ENCODE measurements at places on chromosomes 3 and 15.

GRCh38 chr3:156985711-156986110 is 159.6 kb downstream of the LEKR1 start:
- no peak for DNase-seq

DNA sequence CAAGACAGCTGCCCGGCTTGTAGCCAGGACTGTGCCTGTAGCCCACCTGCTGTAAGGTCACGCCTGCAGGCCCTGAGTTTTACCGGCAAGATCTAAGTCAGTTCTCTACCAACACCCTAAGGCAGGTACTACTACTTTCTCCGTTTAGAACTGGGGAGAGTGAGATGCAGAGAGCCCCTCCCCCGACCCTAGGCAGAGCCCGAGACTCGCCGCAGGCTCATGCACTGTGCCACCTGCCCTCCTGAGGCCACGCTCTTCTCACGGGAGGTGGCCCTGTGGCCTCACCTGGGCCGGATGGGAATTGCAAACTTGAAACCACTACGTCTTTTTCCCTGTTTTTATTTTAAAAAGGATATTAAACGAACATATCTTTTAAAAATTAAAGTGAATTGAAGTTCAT is 36.9 kb upstream of the PCSK6 start:
- no peak for DNase-seq

DNA sequence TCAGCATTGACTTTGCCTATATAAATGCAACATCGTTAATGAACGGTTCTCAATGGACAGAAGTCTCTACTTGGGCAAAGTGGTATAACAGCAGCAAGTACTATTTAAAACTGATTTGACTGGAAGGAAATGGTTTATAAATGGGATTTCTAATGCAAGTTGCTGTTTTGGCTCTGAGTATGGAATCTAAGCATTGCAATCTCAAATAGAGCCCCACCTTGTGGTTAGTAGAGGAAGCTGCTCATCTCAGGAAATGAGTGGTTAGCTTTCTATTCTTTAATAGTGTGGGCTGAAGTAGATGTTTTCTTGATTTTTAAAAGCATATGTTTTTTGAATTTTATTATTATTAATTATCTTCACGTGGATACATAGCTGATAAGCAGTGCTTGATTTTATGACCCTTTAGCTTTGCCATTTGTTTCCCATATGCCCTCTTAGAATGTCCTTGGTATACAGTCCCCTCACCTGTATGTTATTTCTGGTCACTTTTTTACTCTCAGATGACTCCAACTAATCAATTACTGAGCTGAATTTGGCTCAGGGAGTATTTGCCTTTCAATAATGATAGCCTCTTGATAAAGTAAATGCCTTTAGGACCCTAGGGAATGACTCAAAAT is 67.1 kb downstream of the OXSM start:
- DNase-seq = no peak

DNA sequence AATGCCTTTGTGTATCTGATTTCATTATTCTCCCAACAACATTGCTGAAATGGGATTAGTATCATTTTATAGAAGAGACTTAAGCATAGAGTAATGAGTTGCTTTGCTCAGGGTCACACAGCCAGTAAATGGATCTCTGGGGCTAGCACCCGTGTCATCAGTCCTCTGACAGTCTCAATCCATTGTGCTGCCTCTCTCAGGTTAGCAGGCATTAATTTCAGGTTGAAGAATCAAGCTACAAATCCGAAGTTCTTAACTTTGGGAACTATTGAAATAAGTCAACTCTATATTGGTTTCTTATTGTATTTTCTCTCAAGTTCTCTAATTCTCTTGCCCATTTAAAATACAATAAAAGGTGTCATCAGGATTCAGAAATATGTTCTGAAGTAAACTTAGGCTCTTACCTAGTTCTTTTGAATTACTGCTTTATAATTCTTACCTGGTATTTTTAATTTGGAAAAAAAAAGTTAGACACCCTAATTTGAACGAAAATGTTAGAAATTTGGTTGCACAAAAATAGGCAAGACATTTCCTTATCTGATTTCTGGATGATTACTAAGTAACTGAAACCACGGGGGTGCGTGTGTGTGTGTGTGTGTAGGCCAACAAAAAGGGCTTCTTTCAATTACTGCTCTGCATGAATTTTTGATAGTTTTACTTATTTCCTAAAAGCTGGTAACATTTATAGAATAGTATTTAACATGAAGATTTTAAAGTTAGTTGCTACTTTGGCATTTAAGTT is 189.8 kb downstream of the MBNL1 start:
- DNase-seq = no peak

DNA sequence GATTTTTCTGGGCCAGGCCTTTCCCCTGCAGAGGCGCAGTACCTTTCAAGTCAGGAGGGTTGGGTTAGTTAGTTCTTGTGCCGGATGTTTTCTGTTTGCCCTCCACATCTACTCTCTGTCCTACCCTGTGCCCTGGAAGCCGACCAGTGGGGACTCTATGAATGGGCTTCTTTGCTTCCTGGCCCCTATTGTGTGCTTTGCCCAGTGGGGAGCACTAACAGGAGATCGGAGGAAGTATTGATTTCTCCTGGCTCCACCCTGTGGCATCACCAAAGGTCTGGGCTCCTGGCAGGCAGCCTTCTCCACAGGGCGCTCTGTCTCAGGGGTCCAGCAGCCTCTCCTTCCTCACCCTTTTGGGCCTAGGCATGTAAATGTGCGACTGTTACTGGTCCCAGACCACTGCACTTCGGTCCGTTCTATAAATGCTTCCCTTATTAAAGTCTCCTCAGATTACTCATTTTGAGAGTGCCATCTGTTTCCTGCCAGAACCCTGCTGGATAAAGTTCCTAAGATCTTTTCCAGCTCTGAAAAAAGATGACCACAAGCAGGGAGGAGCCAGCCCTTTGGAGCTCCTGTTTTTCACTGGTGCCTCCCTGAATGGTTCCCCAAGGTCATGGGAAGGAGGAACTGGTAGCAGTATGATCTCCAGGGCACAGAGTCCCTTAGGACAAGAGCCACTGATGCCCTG is 44.5 kb downstream of the CTDSPL start:
- DNase-seq = no peak

DNA sequence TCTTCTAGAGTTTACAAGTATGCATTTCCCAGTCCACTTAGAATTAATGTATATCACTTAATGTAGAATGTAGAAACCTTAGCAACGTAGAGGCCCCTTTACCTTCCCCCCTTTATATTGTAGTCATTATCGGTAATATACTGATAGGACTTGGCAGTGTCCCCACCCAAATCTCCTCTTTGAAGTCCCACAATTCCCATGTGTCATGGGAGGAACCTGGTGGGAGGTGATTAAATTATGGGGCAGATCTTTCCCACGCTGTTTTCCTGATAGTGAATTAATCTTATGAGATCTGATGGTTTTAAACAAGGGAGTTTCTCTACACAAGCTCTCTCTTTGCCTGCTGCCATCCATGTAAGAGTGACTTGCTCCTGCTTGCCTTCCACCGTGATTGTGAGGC is 31.0 kb downstream of the ARL8B start:
- DNase-seq = no peak

- DNase-seq = no peak
Measured at GRCh38 chr3:116135457-116136085, 309.7 kb downstream of the LSAMP start.

- no peak for DNase-seq
Measured at GRCh38 chr3:132637590-132637989, 22.0 kb downstream of the ACAD11 start.

- DNase-seq = no peak
Measured at GRCh38 chr3:36697229-36698001, 66.9 kb downstream of the DCLK3 start.

DNA sequence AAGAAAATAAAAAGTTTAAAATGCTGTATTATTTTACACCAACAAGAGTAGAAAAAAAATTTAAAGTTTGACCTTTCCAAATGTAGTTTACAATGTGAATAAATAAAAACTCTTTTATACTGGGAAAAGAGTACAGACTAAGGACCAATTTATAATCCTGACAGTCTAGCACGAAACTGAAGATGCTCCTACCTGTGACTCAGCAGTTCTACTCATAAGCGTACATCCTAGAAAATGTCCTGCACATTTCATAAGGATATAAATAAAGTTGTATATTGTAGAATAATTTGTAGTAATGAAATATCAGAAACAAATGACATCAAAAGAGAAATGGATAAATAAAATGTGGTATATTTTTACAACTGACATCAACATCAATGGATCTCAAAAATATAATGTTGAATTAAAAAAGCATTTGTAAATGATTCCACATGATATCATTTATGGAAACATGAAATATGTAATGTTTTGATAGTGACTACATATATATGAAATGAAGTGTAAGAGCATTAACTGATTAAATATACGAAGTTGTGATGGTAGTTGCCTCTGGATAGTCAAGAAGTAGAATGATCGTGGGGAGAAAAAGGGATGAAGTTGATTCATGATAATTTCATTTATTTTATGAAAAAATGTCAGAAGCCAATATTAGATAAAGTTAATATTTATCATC is 161.3 kb upstream of the CBLB start:
- no peak for DNase-seq

- DNase-seq = no peak
Measured at GRCh38 chr3:193963808-193964516, 172.0 kb upstream of the HES1 start.

DNA sequence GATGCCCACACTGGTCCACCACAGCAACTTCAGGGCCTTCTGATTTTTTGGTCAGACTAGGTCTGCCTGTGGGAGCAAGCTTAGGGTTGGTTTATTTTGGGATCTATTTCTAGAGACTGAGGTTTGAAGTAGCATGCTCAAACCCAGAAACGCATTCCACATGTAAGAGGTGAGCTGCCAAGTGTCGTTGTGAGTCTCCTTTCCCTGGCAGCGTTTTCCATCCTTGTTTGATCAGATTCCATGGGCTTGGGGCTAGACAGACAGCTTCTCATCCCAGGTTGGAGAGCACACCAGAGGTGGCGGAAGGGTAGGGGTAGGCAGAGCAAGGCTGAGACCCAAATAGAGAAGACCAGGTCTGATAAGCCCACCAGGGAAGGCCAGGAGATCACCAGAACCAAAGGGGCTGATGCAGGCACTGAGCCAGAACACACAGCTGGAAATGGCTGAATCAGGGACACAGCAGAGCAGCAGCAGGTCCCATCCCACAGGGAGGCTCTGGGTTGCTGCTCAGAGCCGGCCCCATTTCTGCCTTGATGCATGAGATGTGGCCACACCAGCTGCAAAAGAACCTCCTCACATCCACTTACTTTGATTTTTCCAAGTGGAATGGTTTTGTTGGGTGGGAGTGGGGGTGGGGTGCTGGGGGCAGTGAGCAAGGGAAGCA is 186.8 kb downstream of the THSD4 start:
- DNase-seq = no peak

DNA sequence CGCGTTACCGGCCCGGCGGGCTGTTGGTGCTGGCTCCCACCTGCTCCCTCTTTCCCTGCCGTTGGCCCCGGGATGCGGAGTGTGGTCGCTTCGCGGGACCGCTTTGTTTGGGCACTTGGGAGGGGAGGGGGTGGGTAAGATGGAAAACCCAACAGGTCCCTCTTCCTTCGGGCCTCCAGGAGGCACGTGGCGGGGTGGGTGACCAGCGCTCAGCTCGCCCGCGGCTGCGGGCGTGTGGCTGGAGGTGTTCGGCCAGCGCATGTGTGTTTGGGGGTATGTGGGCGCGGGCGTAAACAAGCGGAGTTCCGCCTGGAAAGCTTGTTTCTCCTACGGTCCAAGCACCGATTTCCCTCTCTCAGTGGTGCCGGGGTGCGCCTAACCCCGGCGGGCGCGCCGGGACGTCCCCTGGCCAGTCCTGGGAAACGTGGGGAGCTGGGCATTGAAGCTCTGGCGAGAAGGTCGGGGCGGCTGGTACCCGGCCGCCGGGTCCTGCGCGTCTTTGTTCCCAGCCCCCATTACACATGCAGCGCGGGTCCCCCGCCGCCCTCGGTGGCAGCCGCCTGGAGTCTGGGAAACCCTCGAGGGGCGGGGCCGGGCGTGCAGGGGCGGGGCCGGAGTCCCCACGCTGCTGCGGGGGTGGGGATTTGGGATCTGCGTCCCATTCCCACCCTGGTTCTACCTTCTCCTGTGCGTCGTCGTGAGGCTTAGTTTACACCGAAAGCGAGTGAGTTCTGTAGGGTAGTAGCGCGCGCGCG is 1.4 kb downstream of the ACVR2B start:
- DNase-seq = no peak

- no peak for DNase-seq
Measured at GRCh38 chr3:10928961-10929471, 63.5 kb upstream of the SLC6A1 start.

- DNase-seq = no peak
Measured at GRCh38 chr15:39083213-39083612, 497.7 kb upstream of the THBS1 start.

DNA sequence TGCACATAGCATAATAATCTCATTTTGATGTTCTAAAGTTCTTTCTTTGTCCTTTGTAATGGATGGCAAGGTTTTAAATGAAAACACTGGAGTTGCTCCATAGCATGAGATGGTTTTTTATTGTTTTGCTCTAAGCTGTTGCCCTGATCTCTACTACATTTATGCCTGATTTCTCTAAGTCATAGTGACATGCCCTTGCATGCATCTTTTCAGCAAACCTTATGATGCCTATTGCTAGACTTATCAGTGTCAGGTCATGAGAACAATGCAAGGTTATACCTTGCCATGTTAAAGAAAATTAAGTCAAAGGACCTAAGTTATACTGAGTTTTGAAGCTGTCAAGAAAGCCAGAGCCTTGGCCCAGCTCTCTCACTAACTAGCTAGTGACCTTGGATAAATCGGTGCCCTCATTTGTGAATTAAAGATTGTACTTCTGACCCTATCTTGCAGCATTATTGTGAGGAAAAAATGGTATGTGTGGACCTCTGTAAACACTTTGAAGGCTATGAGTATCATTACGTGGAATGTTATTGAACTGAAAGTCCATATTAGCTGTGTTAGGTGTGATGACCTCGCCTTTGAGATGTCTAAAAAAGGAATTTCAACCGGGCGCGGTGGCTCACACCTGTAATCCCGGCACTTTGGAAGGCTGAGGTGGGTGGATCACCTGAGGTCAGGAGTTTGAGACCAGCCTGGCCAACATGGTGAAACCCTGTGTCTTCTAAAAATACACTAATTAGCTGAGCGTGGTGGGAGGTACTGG is 256.4 kb upstream of the UBE2E1 start:
- DNase-seq = no peak

DNA sequence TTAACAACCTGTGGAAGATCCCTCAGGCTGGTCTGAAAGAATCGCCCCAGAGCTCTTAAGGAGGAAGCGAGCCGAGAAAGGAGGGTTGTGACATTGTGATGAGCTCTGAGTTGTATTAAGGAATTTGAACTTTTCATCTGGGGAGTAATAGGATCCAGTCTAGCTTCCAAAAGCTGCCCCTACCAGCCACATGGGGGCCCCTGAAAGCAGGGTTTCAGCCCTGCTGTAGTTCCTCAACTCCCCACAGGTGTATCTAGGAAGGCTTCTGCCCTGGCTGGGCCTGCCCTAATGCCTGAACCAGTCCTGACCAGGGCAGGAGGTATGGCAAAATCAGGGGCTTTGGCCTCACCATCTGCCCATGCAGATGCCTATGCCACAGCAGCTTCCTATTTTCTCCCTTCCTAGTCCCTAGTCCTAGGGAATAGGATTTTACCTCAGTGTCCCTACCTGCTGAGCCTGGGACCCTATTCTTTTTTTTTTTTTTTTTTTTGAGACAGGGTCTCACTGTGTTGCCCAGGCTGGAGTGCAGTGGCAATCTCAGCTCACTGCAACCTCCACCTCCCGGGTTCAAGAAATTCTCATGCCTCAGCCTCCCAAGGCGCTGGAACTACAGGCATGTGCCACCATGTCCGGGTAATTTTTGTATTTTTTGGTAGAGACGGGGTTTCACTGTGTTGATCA is 5.0 kb upstream of the AP3S2 start:
- no peak for DNase-seq

Measured in stimulated activated CD8-positive, alpha-beta memory T cell treated with anti-CD3 and anti-CD28 coated beads, Interleukin-7, amount 100 ng/mL, for 1 hour (primary cell).